Activated CD8-positive, alpha-beta memory T cell treated with anti-CD3 and anti-CD28 coated beads for 1 hour (primary cell): ENCODE measurements at places on chromosomes 3 and 15.

DNA sequence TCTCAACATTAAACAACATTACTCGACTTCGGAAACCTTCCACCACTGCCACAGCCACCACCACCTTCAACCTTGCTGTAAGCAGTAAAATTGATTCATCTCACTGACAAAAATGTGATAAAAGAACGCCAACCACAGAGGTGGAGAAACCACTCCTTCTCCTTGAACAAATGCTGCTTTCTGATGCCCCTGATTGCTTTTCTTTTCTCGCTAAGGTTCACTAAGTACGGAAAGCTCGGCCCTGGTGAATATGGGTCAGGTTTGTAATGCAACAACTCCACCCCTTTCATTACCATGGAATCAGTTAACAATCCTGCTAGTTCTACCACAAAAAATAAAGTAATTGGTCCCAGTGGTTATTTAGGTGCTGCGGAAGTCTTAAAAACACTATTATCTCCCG lies 44.9 kb downstream of the MEIS2 start:
- no peak for DNase-seq

GRCh38 chr3:190088890-190089289 lies 31.8 kb downstream of the P3H2 start:
- DNase-seq, result no peak

DNA sequence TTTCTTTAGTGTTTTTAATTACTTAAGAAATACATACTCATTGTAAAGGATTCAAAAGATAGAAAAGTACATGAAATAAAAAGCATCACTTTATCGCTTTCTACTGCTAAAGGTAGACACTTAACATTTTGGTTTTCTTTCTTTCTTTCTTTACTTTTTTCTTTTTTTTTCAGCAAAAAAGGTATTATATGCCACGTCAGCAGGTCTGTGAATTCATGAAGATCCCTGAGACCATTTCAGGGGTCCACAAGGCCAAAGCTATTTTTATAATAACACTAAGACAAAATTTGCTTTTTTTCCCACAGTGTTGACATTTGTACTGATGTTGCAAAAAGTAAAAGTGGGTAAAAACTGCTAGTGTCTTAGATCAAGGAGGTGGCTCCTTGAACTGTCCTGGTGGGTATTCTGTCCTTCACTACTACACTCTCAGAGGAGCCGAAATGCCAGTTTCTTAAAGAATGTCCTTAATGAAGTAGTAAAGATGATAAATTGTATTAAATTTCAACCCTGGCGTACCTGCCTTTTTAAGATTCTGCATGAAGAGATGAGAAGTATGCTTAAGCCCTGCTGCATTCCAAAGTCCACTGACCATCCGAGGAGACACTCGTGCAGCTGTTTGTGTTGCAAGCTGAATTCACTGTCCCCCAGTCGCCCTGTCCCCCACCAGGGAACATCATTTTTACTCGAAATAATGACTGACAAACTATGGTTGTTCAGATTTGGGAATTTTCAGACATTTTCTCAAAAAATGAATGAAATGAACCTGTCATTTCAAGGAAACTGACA lies 106.7 kb upstream of the PIAS1 start:
- no peak for DNase-seq

DNA sequence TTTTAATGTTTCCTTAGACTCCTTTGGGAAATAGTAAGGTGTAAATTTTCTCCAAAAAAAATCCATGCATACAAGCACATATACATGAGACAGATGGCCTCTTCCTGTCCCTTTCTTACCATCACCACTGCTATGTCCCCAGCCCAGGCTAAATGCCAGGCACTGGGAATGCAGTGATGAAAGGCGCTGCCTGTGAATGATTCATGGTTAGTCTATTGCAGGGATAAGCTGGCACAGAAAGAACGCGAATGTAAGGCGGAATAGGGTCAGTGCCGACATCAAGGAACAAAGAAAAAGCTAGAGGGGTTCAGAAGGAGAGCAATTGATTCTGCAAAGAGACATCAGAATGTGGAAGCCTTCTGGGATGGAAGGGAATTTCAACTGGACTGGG lies 36.2 kb upstream of the CFAP161 start:
- DNase-seq, result no peak

GRCh38 chr3:4665197-4665596 lies 172.0 kb downstream of the ITPR1 start:
- no peak for DNase-seq

DNA sequence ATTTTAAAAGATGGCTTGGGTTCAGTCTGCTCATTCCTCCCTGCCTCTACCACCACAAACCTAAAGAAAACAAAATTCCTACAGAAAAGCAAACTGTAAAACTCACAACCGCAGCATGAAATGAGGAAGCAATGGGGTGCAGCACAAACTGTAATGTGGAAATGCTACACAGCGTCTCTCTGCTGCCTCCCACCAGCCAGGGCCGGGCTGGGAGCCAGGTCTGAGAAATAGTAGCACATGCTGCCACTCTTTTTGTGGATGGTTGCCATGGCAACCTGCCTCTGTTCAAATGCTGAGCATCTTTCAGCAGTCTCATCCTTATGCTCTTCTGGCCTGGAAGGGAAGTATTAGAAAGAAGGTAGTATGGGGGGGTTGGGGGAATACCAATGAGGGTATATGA lies 55.4 kb downstream of the EOMES start:
- DNase-seq, result no peak

- DNase-seq, result no peak
Observed at GRCh38 chr3:133987948-133988484, 41.7 kb downstream of the SLCO2A1 start.

- no peak for DNase-seq
Observed at GRCh38 chr3:18122264-18122663, 302.9 kb downstream of the SATB1 start.

DNA sequence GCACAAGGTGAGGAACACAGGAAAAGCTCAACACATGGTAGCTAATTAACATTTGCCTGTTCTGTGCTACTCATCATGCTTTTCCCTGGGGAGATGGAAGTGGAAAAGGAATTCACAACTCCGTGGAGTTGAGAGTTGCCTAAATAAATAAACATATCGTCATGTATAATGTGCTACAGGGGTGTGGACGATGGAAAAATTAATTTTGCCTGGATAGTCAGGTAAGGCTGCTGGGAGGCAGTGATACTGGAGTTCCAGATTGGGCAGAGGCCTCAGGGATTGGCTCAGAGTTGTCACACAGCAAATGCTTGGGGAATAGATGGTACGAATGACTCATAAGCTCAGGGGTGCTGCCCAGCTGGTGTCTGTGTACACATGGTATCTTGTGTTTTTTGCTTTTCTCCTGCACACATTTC lies 3.1 kb upstream of the ABHD6 start:
- no peak for DNase-seq

DNA sequence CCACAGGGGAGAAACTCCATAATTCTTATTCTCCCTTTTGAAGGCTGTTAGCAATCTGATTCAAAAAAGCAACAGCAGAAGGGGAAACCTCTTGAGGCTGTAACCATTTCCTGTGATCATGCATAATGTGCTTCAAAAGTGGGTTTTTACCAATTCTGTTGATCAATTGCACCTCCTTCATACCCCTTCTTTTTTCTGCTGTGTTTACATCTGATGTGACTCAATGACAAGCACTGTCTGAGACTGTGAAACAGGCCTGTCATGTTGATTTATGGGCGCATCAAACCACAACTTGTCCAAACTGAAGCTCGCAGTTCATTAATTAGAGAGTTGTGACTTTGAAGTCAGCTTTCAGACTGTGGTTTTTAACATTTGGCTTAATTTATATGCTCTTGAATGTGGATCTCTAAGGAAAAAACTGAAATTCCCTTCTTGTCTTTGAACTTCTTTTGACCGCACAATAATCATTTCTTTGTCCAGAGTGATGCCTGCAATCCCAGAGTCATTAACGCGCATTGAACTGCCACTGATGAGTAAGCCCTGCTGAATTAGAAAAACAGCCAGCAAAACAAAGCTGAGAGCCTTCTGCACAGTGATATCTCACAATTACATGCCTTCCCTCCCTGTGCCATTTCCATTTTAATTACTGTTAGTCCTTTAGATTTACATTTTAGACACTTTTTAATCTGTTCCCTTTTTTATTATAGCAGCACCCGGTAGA lies 532.8 kb downstream of the FOXP1 start:
- no peak for DNase-seq

GRCh38 chr15:62400778-62401177 lies 235.7 kb upstream of the C2CD4B start:
- no peak for DNase-seq

GRCh38 chr3:112111785-112112402 lies 21.2 kb downstream of the GCSAM start:
- peak; percentile 16 for DNase-seq

DNA sequence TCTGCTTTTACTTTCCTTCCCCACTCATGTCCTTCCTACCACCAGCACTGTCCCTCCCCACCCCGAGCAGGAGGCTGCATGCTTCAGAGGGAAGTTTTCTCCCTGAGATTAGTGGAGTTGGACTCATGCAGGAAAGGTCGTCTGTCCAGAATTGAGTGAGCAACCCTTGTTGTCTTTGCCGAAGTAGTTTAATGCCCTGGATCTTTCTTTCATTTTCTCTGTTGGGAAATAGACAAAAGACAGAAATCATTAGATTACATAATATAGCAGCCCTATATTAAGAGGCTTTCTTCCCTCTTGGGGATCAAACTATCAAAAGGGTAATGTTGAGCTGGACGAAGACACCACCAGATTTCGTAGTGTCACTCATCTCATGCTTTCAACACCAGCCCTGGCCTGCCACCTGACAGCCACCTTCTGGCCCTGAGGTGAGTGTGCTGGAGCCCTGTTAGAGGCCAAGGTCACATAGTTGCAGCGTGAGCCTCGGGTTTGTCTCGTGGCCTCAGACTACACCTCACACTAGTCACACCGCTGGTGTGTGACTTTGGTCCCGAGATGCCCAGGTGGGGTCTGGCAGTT lies 231.0 kb downstream of the ITPR1 start:
- no peak for DNase-seq

GRCh38 chr3:24142127-24142526 lies 197.0 kb downstream of the NR1D2 start:
- no peak for DNase-seq
